Activated CD4-positive, alpha-beta memory T cell treated with anti-CD3 and anti-CD28 coated beads for 36 hours (primary cell): ENCODE measurements at places on chromosomes 7 and 10.

GRCh38 chr7:46679671-46680070 is 758.6 kb upstream of the IGFBP3 start:
- H3K4me1 ChIP-seq = no peaks in the 10 kb centered on the region
- no peak overlapping the region for H3K27ac ChIP-seq
- no peak overlapping the region for H3K4me3 ChIP-seq
- no peaks in the 10 kb centered on the region for H3K36me3 ChIP-seq
- DNase-seq = no peak

DNA sequence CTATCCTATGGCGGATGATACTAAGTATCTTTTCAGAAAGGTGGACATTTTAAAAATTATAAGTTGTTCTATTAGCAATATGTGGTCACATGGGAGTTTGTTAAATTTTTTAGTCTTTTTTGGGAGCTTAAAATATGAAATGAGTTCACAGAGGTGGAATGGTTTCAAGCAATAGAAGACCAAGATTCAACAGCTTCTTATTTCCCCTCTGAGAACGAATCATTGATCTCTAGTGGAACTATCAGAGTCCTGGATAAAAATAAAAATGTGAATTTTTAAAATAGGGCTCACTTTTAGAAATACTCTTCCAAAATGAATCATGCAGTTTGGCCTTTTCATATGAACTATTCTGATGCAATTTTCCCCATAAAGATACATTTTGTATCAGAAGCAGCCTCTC is 467.7 kb upstream of the KLF6 start:
- H3K4me3 ChIP-seq = no peak overlapping the region
- no peaks in the 10 kb centered on the region for H3K27me3 ChIP-seq
- no peaks in the 10 kb centered on the region for H3K4me1 ChIP-seq
- H3K36me3 ChIP-seq = no peaks in the 10 kb centered on the region
- no peak for DNase-seq
- no peak overlapping the region for H3K27ac ChIP-seq

- peaks cover 48% of the 10 kb centered on the region for H3K36me3 ChIP-seq
- no peak overlapping the region for H3K4me3 ChIP-seq
- H3K27me3 ChIP-seq = no peaks in the 10 kb centered on the region
- H3K4me1 ChIP-seq = no peaks in the 10 kb centered on the region
- no peak overlapping the region for H3K27ac ChIP-seq
These were observed 34.2 kb downstream of the GLUD1 start for GRCh38 chr10:87060280-87060928.

- H3K4me3 ChIP-seq = no peak overlapping the region
- H3K27me3 ChIP-seq = no peaks in the 10 kb centered on the region
- H3K36me3 ChIP-seq = no peaks in the 10 kb centered on the region
- H3K4me1 ChIP-seq = no peaks in the 10 kb centered on the region
- H3K27ac ChIP-seq = no peak overlapping the region
- no peak for DNase-seq
These were observed 94.4 kb upstream of the KIAA1217 start for GRCh38 chr10:24114556-24114955.

DNA sequence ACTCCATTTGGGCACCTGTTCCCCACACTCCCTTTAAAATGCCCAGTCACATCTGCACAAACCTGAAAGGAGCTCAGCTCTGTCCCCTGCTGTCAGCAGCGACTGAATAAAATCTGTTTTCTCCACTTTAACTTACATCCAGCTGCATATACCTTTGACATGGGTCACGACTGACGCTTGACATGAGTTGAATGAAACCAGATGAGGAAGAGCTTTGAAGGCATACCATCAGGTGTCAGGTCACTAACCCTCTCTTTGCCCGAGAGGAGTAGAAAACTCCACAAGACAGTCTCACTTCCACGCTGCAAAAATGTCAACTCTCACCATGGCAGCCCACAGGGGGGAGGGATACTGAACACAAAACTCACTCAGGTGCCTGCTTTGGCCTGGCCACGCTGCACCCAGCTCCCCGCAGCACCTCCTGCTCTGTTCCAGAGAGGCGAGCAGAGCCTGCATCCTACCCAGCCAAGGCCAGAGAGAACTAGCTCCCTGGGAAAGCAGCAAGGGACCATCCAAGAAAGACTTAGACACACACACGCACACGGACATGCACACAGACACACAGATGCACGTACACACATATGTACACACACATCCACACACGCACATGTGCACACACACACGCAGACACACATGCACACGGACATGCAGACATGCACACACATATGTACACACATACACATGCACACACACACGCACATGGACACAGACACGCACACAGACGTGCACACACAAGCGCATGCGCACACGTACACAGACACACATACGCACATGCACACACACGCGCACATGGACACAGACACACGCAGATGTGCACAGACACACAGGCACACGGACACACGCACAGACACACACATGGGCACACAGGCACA is 191.0 kb downstream of the MAD1L1 start:
- peaks cover 28% of the 10 kb centered on the region for H3K4me1 ChIP-seq
- DNase-seq = no peak
- H3K36me3 ChIP-seq = peaks cover 5% of the 10 kb centered on the region

DNA sequence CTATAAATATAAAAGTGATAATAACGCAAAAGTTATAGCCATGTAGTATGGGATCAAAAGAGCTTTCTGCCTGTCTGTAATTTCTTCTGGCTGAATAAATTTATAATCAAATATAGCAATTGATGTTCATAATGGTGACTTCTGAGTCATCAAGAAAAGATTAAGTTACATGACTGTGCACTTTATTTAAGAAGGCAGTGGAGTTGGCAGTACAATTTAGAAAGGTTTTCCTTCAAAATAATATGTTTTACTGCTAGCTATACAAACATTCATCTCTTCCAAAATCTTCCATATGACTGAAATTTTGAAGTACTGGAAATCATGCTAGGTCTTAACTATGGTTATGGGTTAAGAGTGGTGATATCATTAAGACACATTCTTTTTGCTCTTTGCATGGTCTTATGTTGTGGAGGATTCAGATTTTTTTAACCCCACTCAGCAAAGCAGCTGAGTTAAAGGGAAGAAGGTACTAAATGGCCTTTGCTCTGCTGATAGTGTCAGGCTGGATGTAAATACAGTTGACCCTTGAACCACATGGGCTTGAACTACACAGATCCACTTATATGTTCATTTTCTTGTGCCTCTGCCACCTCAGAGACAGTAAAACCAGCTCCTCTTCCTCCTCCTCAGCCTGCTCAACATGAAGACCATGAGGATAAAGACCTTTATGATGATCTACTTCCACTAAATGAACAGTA is 323.6 kb downstream of the BBS9 start:
- H3K27ac ChIP-seq = no peak overlapping the region
- DNase-seq = no peak

- no peak overlapping the region for H3K27ac ChIP-seq
- H3K36me3 ChIP-seq = no peaks in the 10 kb centered on the region
- no peak for DNase-seq
- no peaks in the 10 kb centered on the region for H3K4me1 ChIP-seq
These were observed 10.9 kb downstream of the LDB3 start for GRCh38 chr10:86678999-86679792.

DNA sequence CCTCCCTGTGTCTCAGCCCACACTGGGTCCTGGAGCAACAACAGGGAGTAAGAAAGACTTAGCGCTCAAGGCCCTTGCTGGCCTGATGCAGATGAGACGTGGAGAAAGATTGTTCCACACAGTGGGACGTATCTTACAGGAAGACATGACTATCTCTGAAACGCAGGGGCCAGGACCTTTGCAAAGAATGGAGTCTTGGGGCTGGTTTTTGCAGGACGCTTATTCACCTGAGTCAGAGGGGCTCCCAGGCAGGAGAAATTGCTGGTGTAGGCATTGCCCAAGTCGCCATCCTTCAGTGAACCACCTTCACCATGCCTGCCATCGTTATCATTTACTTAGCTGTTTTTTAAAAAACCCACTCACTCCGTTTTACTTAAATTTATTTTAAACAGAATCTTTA is 11.8 kb upstream of the GDF10 start:
- peaks cover 22% of the 10 kb centered on the region for H3K4me1 ChIP-seq
- DNase-seq = no peak
- no peak overlapping the region for H3K4me3 ChIP-seq
- no peak overlapping the region for H3K27ac ChIP-seq
- H3K36me3 ChIP-seq = no peaks in the 10 kb centered on the region

- DNase-seq = peak; percentile 94
- H3K4me1 ChIP-seq = peaks cover 67% of the 10 kb centered on the region
- H3K4me3 ChIP-seq = peak overlapping the region; percentile 97
- no peaks in the 10 kb centered on the region for H3K27me3 ChIP-seq
These were observed 1.7 kb upstream of the MYO1G start for GRCh38 chr7:44980393-44981034.

DNA sequence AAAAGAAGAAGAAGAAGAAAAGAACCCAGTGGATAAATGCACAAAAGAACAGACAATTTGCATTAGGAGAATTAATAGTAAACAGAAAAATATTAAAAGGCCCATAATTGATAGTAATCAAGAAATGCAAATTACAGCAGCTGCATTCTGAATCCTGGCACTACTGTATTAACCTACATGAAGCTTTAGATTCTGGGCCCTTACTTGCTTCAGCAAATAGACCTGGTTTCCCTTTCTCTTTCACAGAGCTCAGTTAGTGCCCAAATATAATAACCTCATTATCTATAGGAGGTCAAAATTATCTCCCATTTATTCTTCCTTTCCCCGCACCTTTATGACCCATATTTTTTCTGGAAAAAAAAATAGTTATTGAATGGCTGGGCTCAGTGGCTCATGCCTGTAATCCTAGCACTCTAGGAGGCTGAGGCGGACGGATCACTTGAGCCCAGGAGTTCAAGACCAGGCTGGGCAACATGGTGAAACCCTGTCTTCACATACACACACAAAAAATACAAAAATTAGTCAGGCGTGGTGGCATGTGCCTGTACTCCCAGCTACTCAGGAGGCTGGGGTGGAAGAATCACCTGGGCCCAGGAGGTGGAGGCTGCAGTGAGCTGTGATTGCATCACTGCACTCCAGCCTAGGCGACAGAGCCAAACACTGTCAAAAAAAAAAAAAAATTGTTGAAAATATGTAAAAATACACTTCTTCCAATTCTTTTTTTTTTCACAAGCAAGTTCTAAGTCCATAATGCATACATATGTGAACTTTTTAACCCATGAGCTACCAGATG is 36.0 kb upstream of the PIK3AP1 start:
- H3K36me3 ChIP-seq = no peaks in the 10 kb centered on the region
- H3K27ac ChIP-seq = no peak overlapping the region
- no peaks in the 10 kb centered on the region for H3K27me3 ChIP-seq
- no peak overlapping the region for H3K4me3 ChIP-seq

- no peak overlapping the region for H3K4me3 ChIP-seq
- peaks cover 11% of the 10 kb centered on the region for H3K4me1 ChIP-seq
- H3K27me3 ChIP-seq = no peaks in the 10 kb centered on the region
- no peak for DNase-seq
- H3K27ac ChIP-seq = no peak overlapping the region
These were observed 27.1 kb upstream of the PTPRN2 start for GRCh38 chr7:158614700-158615099.

- H3K4me1 ChIP-seq = no peaks in the 10 kb centered on the region
- no peak overlapping the region for H3K4me3 ChIP-seq
- no peak for DNase-seq
- H3K36me3 ChIP-seq = no peaks in the 10 kb centered on the region
These were observed 743.4 kb downstream of the TNS3 start for GRCh38 chr7:46838463-46838862.

DNA sequence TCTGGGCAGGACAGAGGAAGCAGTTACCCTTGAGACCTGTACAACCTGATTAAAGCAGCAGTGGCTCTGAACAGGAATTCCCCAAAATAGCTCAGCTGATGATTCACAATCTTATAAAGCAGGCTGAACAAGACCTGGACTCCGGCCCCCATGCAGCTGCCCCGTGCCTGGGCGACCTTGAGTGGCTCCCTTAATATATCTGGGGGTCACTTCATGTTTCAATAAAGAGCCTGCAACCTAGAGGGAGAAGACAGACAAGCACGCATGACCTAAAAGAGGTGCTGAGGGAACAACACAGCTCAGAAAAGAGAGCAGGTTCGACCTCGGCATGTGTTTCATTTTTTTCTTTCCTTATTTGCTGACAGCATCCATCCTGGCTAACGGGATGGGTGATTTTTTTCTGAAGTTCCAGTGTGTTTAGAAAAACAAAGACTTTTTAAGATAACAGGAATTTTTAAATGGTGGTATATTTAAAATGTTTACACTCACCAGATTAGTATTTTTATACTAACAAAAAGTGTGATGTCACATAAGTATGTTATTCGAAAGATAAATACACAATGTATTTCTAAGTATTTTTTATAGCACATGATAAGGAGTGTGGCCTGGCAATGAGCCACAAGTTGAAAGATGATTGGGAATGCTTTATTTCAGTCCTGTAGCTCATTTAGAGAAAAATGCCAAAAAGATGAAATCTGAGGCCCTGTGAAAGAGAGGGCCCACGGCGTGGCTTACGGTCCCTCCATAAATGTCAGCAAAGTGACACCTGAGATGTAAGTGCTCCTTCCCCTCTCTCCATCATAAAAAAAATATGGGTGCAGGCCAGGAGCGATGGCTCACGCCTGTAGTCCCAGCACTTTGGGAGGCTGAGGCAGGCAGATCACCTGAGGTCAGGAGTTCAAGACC is 161.3 kb downstream of the SLIT1 start:
- H3K36me3 ChIP-seq = no peaks in the 10 kb centered on the region
- H3K27me3 ChIP-seq = no peaks in the 10 kb centered on the region
- no peaks in the 10 kb centered on the region for H3K4me1 ChIP-seq
- H3K27ac ChIP-seq = no peak overlapping the region

- H3K4me3 ChIP-seq = no peak overlapping the region
- DNase-seq = no peak
- H3K4me1 ChIP-seq = no peaks in the 10 kb centered on the region
- H3K27me3 ChIP-seq = no peaks in the 10 kb centered on the region
- H3K27ac ChIP-seq = no peak overlapping the region
These were observed 139.4 kb downstream of the MAD1L1 start for GRCh38 chr7:2093215-2093842.

DNA sequence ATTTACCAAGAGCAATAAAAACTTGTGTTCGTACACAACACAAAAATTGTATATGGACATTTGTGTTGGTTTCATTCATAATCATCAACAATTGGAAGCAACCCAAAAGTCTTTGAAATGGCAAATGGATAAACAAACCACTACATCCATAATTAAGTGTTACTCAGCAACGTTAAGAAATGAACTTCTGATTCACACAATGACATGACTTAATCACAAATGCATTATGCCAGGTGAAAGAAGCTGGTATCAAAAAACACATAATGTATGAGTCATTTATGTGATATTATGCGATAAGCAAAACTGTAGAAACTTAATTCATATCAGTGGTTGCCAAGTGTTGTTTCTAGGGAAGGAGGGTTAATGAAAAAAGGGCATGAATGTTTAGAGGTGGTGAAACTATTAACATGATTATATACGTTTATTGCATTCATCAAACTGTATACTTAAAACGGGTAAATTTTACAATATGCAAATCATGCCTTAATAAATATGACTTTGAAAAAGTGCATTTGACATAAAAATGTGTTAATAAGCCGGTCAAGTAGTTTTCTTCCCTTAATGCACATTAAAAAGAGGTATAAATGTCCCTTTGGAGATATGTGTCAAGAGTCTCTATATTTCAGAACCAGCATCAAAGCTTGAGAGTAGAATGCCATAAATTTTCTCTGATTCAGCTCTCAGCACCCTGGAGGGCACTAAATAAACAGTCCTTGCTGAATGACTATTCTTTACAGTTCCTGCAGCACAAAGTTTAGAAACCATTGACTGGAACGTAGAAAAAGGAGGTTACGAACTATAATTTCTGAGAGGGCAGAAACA is 84.8 kb upstream of the GRM3 start:
- H3K4me1 ChIP-seq = no peaks in the 10 kb centered on the region
- no peaks in the 10 kb centered on the region for H3K36me3 ChIP-seq
- H3K27ac ChIP-seq = no peak overlapping the region
- no peak overlapping the region for H3K4me3 ChIP-seq
- no peak for DNase-seq

GRCh38 chr10:13399752-13400151 is 51.7 kb upstream of the SEPHS1 start:
- peaks cover 9% of the 10 kb centered on the region for H3K27me3 ChIP-seq
- H3K4me1 ChIP-seq = no peaks in the 10 kb centered on the region
- no peak overlapping the region for H3K4me3 ChIP-seq
